RPMI7951 (cell line): ENCODE measurements at places on chromosomes 2 and 18.

GRCh38 chr2:186740266-186740665 is 46.4 kb downstream of the FAM171B start:
- no peak for DNase-seq

DNA sequence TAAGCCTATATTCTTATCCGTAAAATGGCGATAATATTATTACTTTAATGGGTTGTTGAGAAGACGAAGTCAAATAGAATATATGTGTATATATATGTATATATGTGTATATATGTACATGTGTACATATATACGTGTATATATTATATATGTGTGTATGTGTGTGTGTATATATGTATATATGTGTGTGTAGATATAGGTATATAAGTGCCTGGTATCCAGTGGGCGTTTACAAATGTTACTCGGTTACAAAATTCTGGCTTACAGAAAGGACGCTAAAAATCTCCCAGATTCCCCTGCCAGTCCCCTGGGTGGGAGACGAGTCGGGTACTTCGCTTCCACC is 295 bp upstream of the MTX2 start:
- DNase-seq: no peak

DNA sequence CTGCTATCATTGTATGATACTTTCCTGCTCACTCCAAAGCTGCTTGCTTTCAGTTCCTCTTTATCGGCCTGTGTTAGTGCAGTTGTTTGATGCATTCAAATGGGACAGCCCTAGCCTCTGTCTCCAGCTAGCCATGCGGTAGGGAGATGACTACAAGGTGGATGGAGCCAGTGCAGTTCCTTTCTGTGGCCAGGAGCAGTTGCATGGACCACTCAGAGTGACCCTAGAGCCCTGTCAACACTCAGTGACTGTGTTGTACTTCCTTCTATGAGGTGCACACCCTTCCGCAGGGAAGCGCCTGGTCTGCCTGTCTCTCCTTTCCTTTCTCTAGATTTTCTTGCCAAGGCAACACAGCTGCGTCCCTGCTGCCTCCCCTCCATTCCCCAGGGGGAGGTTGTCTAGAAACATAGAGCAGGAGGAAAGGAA is 33.8 kb downstream of the KCNS3 start:
- DNase-seq: no peak

- DNase-seq: no peak
Measured at GRCh38 chr2:206993396-206993911, 54.1 kb downstream of the CPO start.

- peak; percentile 76 for DNase-seq
Measured at GRCh38 chr2:236587861-236588815, 18.5 kb downstream of the ACKR3 start.

- DNase-seq: peak; percentile 47
Measured at GRCh38 chr2:211745295-211746097, 793.1 kb downstream of the ERBB4 start.

- DNase-seq: no peak
Measured at GRCh38 chr18:62838475-62839098, 123.2 kb downstream of the PHLPP1 start.

- peak; percentile 39 for DNase-seq
Measured at GRCh38 chr18:5630057-5630899, 86.5 kb upstream of the EPB41L3 start.

- DNase-seq: no peak
Measured at GRCh38 chr2:144124882-144125281, 395.0 kb downstream of the ZEB2 start.

GRCh38 chr2:191410646-191411436 is 165.6 kb downstream of the MYO1B start:
- no peak for DNase-seq

DNA sequence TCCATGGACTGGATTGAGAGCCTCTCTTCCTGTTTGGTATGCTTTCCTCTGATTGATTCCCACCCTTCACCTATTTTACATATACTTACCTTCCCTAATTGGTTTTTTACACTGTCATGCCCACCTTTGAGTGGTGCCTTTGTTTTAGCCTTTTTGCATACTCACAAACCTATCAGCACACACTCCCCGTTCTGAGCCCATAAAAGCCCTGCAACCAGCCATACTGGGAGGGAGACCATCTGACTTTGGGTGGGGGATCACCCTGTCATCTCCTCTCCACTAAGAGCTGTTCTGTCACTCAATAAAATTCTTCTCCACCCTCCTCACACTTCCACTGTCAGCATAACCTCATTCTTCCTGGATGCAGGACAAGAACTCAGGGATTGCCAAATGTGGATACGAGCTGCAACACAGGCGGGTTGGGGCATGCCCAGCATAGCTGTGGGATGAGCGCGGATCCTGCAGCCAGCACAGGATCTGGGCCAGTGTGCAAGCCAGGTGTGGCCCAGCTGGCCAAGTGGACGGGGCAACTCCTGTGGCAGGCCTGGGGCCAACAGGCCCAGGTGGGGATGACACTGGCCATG is 9.4 kb upstream of the MOB1A start:
- DNase-seq: peak; percentile 29

- no peak for DNase-seq
Measured at GRCh38 chr2:48952143-48952542, 196.6 kb upstream of the LHCGR start.

GRCh38 chr2:18077231-18077630 is 198.8 kb downstream of the KCNS3 start:
- DNase-seq: peak; percentile 49

DNA sequence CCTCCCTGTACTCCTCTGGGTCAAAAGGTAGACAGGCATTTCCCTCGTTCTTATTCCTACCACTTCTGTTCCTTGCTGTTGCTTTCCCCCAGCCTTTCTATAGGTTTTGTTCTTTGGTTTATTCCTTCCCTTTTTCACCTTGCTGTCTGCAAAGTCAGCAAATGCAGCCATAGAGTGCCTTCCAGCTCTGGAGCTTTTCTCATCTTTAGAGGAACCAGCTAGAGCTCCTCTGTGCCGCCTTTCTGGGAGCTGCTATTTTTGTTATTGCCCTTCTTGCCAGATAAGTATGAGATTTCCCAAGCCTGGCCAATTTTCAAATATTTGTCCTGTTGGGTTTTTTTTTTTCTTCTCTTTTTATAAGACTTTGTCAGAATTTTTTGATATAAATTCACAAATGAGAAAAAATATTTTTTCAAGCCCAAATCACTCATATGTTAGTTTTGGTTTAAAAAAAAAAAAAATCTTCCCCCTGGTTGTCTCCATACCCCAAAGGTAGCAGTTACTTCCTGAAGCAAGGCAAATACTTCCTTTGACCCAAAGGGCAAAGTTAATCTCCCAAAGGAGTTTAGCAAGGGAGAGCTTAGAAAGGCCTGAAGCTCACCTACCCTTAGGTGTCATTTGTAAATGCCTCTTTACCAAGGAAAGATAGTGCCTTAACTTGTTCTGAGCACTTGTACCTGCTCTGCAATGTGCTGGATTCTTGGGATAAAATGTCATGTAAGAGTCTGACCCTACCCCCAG is 5.1 kb upstream of the TTC27 start:
- DNase-seq: no peak

- no peak for DNase-seq
Measured at GRCh38 chr18:49581371-49581770, 19.5 kb downstream of the LIPG start.

DNA sequence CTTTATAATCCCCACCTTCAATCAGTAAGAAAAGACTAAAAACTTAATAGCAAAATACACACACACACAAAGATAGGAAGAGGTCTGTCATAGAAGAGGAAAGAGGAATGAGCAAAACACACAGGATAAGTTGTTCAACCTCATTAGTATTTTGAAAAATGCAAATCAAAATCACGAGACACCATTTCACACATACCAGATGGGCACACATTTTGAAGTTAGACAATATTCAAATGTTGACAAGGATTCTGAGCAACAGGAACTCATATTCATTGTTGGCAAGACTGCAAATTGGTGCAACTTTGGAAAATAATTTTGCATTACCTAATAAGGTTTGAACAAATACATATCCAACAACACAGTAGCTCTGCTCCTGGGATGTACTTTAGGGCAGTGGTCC is 127.6 kb downstream of the RAB3GAP1 start:
- DNase-seq: no peak

DNA sequence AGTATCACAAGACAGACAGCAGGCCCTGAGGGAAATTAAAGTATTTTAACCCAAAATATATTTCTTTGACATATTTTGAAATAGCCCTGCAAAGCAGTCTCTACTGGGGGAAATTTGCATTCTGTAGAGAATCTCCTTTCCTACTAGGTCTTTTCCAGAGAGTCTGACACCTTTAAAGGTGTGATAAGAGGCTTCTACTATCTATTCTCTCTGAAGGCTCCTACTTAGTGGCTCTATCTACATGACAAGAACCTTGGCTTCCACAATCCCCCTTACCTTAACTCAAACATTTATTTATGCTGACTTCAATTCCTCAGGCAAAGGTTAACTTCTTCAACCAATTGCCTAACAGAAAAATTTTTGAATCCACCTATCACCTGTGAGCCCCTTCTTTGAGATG is 174.6 kb upstream of the GALNT5 start:
- DNase-seq: no peak

- no peak for DNase-seq
Measured at GRCh38 chr2:144854596-144854995, 334.7 kb upstream of the ZEB2 start.

DNA sequence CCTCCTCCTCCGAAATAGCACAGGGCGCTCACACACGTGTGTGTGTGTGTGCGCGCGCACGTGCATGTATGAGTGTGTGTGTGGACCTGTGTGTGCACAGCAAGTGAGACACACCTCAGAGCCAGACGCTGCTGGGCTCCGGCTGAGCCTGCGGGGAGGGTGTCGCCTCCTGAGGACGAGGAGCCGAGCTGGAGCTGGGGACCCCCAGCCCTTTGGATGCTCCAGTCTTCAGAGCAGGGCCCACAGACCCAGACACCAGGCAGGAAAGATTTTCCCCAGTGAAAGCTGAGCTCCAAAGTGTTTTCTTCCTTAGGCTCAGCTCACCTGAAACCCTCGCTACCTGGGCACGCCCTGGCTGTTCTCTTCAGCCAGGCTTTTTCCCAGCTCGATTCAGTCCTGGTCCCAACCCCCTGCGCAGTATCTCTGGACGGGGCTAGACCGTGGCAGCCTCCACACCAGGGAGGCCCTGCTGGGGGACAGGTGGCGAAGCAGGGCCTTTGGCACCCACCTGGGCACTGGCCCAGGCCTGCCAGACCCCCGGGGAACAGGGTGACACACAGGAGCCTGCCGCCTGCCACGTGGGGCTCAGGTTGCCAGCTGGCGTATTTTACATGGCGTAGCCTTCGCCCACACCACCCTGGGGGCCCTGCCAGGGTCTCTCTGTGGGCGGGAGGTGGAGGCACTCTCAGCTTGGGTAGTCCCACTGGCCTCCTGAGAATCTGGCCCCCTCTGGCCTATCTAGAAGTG is 36.2 kb downstream of the PDIA6 start:
- no peak for DNase-seq

- peak; percentile 96 for DNase-seq
Measured at GRCh38 chr2:1613731-1614354, 130.5 kb downstream of the PXDN start.
